Cardiac muscle cell (in vitro differentiated cells and primary cell): ENCODE measurements at places on chromosomes 13 and 19. TPM values are rescaled to one million over a fixed set of nuclear protein-coding genes. Genes with fewer than 3 reads are reported as not detected.

DNA sequence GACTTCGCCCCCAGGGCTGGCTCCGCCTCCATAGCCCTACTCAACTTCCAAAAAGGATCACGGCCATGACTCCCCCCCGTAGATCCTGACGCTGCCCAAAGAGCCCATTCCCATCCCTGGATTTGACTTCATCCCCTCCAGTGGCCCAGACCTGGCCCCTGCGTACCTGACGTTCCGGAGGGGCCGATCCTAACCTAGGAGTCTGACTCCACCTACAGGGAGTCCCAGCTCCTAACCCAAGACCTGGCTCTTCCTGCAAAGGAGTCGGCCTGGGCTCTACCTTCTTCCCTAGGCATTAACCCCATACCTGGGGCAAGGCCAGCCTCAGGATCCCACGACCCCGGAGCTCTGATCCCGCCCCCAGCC, 10.8 kb downstream of the STAP2 start:
- H3K4me3 ChIP-seq, result peak overlapping the region; percentile 29
- H3K27ac ChIP-seq, result peak overlapping the region; percentile 72
- no peaks in the 10 kb centered on the region for H3K4me1 ChIP-seq
- DNase-seq, result no peak
- no peaks in the 10 kb centered on the region for H3K36me3 ChIP-seq
- no peaks in the 10 kb centered on the region for H3K27me3 ChIP-seq

DNA sequence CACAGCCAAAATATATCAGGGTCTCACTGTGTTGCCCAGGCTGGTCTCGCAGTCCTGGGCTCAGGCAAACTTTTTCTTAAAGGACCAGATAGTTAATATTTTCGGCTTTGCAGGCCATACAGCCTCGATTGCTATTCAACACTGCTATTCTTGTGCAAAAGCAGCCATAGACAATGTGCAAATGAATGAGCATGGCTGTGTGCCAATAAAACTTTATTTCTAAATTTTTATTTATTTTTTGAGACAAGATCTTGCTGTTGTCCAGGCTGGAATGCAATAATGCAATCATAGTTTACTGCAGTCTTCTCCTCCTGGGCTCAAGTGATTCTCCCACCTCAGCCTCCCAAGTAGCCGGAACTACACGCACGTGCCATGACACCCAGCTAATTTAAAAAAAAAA, 8.2 kb upstream of the PGLS start:
- no peak overlapping the region for H3K27ac ChIP-seq
- peaks cover 17% of the 10 kb centered on the region for H3K4me1 ChIP-seq

DNA sequence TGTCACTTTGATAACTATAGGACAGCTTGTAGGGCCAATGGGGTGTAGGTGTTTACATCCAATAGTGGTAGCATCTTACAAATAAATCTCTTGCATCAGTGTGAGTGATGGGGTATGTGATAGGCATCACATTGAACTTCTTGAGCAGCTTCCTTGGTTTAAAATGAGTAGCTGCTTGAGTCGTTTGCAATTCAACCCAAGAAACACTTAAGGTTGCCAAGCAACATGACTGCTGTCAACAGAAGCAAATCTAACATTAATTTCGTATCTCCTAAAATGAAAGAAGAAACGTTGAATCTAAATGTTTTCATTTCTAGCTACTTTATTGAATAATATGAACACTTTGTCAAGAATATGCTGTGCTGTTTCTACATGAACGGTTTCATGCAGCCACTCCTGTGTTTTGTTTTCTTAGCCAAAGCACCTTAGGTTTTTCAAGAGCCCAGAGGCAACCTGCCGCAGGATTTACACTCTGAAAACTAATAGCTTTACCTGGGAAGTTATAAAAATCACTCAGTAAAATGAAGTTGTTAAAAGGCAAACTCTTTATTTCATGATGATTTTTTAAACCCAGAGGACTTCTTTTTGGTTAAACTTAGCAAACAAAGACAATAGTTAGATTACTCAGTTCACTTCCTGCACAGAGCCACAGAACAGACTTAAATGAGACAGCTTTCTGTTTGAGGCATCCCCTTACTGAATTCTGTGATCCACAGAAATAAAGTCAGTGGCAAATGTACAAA, 305.2 kb downstream of the MTUS2 start:
- H3K4me1 ChIP-seq, result peaks cover 10% of the 10 kb centered on the region
- H3K36me3 ChIP-seq, result no peaks in the 10 kb centered on the region
- no peak overlapping the region for H3K27ac ChIP-seq
- no peaks in the 10 kb centered on the region for H3K27me3 ChIP-seq

- peak; percentile 12 for DNase-seq
- H3K4me3 ChIP-seq, result peak overlapping the region; percentile 86
- peaks cover 17% of the 10 kb centered on the region for H3K27me3 ChIP-seq
- H3K36me3 ChIP-seq, result no peaks in the 10 kb centered on the region
- peaks cover 8% of the 10 kb centered on the region for H3K4me1 ChIP-seq
Observed at GRCh38 chr19:32676186-32676894, 692 bp downstream of the RGS9BP start.

DNA sequence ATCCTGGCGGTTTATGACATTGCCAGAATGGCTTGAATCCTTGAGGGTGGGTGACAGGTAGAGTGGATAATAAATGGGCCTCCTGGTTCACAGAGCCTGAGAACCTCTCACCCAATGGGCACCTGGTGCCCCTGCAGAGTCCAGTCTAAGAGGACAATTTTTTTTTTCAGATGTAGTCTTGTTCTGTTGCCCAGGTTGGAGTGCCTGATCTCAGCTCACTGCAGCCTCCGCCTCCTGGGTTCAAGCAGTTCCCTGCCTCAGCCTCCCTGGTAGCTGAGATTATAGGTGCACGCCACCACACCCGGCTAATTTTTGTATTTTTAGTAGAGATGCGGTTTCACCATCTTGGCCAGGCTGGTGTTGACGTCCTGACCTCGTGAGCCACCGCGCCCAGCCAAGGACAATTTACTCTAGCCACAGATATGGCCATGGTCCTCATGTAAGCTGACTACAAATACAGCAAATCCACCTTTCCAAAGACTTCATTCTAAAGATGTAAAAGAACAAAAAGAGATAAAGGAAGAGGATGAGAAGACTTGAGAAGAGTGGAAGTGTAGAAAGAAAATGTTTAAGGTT, 33.0 kb downstream of the COL4A2 start:
- H3K4me3 ChIP-seq, result no peak overlapping the region
- DNase-seq, result no peak
- no peaks in the 10 kb centered on the region for H3K27me3 ChIP-seq
- no peaks in the 10 kb centered on the region for H3K36me3 ChIP-seq

ZNF90 gene
- 6.8 and 11.1 TPM in 2 replicates for total RNA-seq

NOTCH3 gene
- total RNA-seq, result 27.2 and 40.4 TPM in 2 replicates

RASIP1 gene
- 3.2 and 5.5 TPM in 2 replicates for total RNA-seq

WIZ gene
- total RNA-seq, result 60.4 and 82.7 TPM in 2 replicates
